Activated CD8-positive, alpha-beta T cell treated with anti-CD3 and anti-CD28 coated beads for 36 hours (primary cell): ENCODE measurements at places on chromosomes 12 and 14. TPM values are rescaled to one million over a fixed set of nuclear protein-coding genes. Genes with fewer than 3 reads are reported as not detected.

GRCh38 chr12:62762645-62763044 is 172.3 kb downstream of the PPM1H start:
- H3K27ac ChIP-seq = no peak overlapping the region
- no peak overlapping the region for H3K4me3 ChIP-seq
- H3K27me3 ChIP-seq = peaks cover 9% of the 10 kb centered on the region
- H3K4me1 ChIP-seq = peaks cover 28% of the 10 kb centered on the region
- no peaks in the 10 kb centered on the region for H3K36me3 ChIP-seq
- no peak for DNase-seq

- H3K4me3 ChIP-seq = no peak overlapping the region
- no peaks in the 10 kb centered on the region for H3K4me1 ChIP-seq
- no peaks in the 10 kb centered on the region for H3K36me3 ChIP-seq
- H3K27ac ChIP-seq = no peak overlapping the region
- no peak for DNase-seq
These were observed 27.3 kb upstream of the FRS2 start for GRCh38 chr12:69442894-69443293.

DNA sequence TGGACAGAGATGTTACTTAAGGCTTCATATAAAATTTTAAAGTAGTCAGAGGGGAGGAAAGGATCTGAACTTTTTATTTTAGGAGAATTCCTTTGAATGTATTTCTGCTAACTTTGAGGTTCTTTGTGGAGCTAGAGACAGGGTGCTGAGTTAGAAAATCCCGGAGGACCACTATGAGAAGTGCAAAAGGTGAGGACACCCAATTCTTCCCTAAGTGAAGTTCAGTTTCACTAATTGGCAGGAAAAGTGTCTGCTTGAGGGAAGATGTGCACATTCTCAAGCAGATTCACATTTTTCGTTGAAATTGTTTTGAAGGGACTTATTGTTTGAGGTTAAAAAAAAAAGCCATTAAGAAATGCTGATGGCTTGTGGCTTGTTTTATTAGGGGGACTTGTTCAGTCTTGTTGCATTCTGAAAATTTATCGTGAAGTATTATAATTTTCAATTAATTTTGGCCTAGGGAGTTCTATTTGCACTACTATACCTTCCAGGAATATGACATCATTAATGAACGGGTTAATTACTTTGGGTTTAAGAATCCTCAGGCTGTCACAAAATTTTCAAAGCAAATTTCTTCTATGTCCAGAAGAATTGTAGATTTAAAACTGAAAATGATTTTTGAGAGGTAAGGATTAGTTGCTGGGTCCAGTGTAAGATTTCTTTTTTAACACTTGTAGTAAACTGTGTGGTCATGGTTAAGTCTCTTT is 1.8 kb downstream of the PCNX1 start:
- H3K36me3 ChIP-seq = peaks cover 14% of the 10 kb centered on the region
- DNase-seq = no peak
- H3K4me3 ChIP-seq = peak overlapping the region; percentile 97

GRCh38 chr12:131603939-131604795 is 106.7 kb upstream of the SFSWAP start:
- peak overlapping the region; percentile 61 for H3K4me3 ChIP-seq
- H3K4me1 ChIP-seq = peaks cover 50% of the 10 kb centered on the region
- peak; percentile 73 for DNase-seq
- H3K36me3 ChIP-seq = no peaks in the 10 kb centered on the region
- peak overlapping the region; percentile 74 for H3K27ac ChIP-seq

Gene ANKRD33
- total RNA-seq = not detected

- peaks cover 28% of the 10 kb centered on the region for H3K4me1 ChIP-seq
- no peaks in the 10 kb centered on the region for H3K27me3 ChIP-seq
- no peak for DNase-seq
- H3K4me3 ChIP-seq = no peak overlapping the region
- H3K27ac ChIP-seq = no peak overlapping the region
These were observed 24.4 kb upstream of the CD27 start for GRCh38 chr12:6420364-6420763.

GRCh38 chr12:107513184-107513583 is 172.4 kb upstream of the PWP1 start:
- no peak overlapping the region for H3K4me3 ChIP-seq
- H3K4me1 ChIP-seq = peaks cover 15% of the 10 kb centered on the region
- no peaks in the 10 kb centered on the region for H3K27me3 ChIP-seq
- no peaks in the 10 kb centered on the region for H3K36me3 ChIP-seq
- DNase-seq = no peak
- H3K27ac ChIP-seq = no peak overlapping the region

Gene BBS10
- 3.7 TPM for total RNA-seq
